ENCODE measurements at places on chromosomes 2 and 18.

- DNase-seq, result no peak
Observed at GRCh38 chr2:219560037-219560892, 11.1 kb downstream of the OBSL1 start.

- DNase-seq, result peak; percentile 13
Observed at GRCh38 chr2:239811111-239811781, 213.9 kb downstream of the NDUFA10 start.

GRCh38 chr2:25389161-25389560 lies 47.4 kb upstream of the DNMT3A start:
- no peak for DNase-seq

DNA sequence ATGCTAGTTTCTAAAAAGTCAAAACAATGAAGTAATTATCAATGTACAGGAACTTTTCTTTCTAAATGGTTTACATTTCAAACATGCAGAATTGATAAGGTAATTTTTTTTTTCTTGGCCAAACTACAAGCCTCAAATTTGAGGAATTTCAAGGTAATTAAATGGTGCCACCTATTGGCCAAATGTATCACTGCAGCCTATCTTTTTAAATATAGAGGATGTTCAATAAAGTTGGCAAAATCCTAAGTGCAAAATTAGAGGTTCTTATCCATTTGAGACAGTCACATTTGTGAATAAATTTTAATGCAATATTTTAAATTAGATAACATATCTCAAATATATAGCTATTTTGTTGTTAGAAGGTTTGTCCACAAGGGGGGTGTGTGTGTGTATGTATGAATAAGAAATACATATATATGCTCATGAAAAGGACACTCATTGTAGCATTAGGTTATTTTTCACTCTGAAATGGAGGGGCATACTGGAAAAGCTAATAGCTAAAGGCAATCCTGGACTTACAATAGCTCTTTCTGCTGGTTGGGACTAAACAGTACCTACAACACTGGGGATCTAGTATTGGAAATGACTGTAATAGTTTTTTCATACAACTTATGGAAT lies 26.2 kb downstream of the MMADHC start:
- peak; percentile 27 for DNase-seq

GRCh38 chr18:48929941-48930713 lies 20.6 kb downstream of the SMAD7 start:
- DNase-seq, result peak; percentile 87

- peak; percentile 39 for DNase-seq
Observed at GRCh38 chr2:28129955-28130695, 239.6 kb downstream of the BABAM2 start.

DNA sequence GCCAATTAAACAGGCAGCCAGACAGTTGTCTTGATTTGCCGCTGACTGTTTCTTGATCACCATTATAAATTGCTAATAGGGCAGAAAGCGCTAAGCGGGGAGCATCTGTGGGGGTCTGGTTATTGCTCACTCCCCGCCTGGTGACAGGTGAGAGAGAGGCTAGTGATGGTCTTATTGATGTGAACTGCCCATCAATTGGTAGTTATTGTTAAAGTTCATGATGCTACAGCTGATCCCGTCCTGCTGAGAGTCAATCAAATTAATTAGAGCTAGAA lies 148.5 kb downstream of the LNPK start:
- no peak for DNase-seq

- no peak for DNase-seq
Observed at GRCh38 chr2:224930124-224930523, 112.1 kb downstream of the DOCK10 start.

DNA sequence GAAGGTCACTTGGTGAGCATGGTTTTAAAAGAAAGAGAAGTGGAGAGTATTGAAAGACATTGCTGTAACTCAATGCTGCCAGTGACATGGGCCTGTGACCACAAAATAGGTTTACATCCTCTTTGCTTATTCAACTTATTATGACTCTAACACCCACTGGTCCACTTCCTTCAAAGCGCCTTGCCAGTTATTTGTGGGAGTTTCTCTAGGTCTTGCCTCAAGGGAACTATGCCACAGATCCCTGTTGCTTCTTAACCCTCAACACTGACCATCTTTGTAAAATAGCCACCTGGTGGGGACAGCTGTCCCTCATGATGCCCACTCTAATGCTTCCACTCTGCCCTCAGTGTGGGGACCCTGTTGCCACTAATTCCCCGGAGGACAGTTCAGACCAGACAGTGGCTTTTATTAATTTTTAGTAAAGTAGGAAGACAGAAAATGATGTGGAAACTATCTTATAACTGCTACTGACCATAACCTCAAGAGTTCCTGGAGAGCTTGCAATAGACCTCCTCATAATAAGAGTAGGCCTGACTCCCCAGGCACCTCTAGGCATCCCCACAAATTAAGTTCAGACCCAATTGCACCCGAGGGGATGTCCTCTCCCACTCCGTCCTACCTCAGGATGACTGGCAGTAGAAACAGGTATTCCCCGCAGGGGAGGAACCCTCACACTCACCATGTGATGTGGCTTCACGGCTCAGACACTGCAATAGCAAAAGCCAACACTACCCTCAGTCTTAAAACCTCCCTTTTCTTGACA lies 31.3 kb upstream of the SLC25A52 start:
- no peak for DNase-seq

GRCh38 chr18:54612237-54612636 lies 21.2 kb downstream of the DYNAP start:
- peak; percentile 3 for DNase-seq

- no peak for DNase-seq
Observed at GRCh38 chr2:206989311-206989710, 50.0 kb downstream of the CPO start.

DNA sequence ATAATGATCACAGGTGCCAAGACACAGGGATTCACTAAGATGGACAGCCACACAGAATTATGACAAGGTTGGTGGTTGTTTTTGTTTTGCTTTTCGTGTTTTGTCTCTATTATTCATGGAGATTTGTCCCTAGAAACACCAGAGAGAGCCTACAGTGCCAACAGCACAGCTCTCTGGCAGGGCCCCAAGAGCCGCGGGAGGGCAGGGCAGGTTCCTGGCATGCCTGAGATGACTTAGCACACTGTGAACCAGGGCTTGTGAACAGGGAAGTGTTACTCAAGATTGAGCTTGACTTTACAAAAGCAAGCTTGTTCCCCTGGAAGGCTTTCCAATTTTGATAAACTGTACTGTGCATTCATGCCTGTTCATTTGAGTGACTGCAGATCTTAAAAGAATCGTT lies 437.4 kb upstream of the SALL3 start:
- DNase-seq, result no peak

DNA sequence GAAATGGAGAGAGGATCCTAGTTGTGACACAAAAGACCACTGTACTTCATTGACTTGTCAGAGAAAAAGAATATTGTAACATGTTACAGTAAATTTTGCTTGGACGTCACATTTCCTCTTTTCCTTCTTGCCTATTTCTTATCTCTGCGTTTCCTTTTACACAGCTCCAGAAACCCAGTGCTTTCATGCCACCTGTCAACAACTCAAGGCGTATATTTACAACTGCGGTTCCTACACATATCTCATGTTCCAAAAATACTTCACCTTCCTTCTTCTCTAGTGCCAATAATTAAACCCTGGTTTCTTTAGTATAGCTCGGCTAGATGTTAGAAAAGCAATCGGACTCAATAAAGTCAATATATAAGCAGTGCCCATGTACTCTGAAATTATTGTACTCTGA lies 911.5 kb upstream of the FSHR start:
- DNase-seq, result no peak

DNA sequence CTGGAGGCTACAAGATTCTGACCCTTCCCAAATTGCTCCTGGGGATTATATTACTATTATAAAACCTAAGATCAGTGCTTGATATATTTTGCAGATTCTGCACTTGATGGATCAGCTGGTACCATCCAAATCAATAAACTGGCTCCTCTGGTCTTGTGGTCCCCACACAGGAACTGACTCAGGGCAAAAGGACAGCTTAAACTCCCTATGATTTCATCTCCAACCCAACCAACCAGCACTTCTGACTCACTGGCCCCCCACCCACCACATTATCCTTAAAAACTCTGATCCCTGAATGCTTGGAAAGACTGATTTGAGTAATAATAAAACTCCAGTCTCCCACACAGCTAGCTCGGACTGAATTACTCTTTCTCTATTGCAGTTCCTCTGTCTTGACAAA lies 82.1 kb downstream of the TMEM163 start:
- no peak for DNase-seq

- DNase-seq, result no peak
Observed at GRCh38 chr2:218186876-218187275, 20.1 kb upstream of the CXCR1 start.

DNA sequence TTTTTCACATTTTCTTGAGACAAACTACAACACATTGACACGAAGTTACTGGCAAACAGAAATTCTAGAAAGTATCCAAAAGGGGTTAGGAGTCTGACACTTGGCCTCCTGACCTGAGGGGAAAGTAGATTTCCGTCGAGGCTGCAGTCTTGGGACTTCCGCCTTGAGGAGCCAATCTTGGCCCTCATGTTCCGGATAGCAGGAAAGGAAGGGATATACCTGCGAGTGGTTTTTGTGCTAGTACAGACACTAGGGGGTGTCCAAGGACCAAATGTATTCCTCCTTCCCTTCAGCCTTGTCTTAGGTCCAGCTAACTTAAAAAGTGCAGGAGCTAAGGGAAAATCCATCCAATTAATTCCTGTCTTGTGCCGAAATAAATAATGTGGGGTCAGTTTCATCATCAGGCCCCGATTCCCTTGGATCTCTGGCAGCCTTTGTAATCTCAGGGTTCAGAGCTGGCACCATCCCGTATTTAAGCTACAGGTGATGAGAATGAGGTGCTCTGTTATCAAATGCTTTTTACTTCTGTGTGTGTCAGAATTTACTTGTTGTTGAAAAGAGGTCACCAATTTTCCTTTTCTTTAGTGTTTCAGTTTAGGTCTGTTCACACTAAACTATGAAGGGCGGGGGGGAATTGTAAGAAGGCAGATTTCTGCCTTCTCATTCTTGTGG lies 330.2 kb upstream of the FANCL start:
- DNase-seq, result peak; percentile 52

GRCh38 chr2:109185338-109185737 lies 56.3 kb downstream of the SH3RF3 start:
- peak; percentile 94 for DNase-seq

GRCh38 chr2:158713523-158714138 lies 81.5 kb upstream of the DAPL1 start:
- no peak for DNase-seq

- DNase-seq, result no peak
Observed at GRCh38 chr2:228131833-228132232, 49.7 kb downstream of the SPHKAP start.

GRCh38 chr2:219658874-219659273 lies 31.4 kb downstream of the SLC4A3 start:
- no peak for DNase-seq

DNA sequence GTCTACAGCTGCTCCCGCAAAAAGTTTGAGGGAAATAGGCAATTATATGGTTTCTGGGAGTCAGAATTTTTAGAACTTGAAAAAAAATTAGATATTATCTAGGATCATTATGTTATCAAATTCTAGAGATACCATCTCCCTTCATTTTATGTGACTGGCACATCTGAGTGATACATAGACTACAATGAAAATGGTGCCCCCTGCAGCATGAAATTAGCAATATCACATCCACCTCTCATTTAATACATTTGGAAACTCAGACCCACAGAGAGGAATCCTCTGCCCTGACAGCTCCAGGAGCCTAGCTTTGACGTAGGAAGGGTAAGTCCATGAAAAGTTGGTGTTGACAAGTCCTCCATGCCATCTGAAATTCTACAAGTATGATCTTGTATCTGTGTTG lies 381.6 kb downstream of the SUCLG1 start:
- peak; percentile 1 for DNase-seq

DNA sequence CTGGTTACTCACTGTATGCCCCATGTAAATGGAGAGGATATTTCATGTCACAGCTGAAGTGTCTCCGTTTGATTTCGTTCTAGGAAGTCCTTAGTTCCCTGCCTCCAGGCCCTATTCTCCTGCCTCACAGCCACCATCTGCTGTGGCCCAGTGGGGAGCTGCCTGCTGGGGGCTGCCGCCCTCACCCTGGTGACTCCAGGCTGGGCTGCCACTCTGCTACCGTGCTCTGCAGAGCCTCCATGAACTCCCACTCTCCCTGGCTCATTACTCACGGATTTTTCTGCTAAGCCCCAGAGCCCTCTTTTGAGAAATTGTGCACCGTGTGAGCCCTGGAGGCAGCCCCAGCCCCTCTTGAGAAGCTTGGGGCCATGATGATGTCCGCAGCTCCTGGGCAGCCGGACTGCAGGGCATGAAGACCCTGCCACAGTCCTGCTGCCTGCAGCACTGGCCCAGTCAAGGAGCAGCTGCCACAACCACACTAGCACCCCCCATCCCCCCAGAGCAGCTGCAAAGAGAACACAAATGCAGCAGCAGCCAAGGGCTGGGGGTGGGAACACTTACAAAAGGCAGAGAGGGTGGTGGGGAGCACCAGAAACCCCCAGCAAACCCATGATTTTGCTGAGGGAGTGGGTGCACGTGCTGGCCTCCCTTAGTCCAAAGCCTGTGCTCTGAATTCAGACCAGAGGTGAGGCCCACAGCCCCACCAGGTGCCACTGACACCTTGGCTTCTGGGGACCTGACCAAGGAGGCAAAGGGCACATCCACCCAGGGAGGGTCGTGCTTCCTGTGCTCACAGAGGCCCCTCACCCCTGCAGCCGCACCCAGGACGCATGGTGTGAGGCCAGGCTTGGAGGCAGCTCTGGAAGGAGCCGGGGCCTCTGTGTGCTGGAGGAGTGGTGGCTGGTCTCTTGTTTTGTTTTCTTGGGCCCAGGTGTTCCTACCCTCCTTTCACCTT lies 270.2 kb upstream of the RAB6C start:
- no peak for DNase-seq

DNA sequence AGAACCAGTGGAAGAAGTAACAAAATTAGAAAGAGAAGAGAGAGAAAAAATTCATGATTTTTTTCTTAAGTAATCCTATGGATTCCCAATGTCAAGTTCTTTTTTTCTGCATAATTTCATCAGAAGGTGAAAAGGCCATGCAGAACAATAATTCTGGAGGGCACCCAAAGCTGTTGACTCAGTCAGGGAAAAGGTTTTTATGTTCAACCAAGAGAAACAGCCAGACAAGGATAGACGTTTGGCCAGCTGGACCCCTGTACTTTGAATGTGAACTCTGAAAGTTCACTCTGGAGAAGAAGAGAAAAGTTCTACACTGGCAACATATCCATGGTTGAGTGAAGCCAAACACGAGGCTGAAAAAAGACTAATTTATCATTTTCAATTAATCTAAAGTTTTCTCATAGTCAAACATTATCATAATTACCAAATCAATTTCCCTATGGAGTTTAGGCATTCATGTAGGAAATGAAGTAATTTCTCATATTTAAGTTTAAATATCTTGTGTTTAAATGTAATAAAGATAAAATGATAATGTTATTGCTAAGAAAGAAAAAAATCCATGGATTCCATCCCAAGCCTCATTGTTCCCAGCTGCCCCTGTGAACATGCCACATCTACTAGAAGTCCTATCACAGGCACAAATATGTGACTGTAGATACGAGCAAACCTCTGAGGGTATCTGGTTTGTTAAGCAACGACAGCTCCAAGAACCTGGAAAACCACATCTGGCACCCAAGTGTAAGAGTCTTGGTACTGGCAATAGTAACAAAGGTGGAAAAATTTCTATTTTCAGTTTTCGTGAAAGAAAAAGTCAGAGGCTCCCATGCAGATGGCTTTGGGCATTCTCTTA lies 742.7 kb upstream of the ACVR2A start:
- DNase-seq, result no peak

- DNase-seq, result no peak
Observed at GRCh38 chr2:10345126-10345525, 42.4 kb downstream of the HPCAL1 start.

- DNase-seq, result peak; percentile 26
Observed at GRCh38 chr2:49222975-49223528, 68.7 kb upstream of the FSHR start.

GRCh38 chr2:25912851-25913695 lies 34.8 kb upstream of the ASXL2 start:
- DNase-seq, result peak; percentile 67
